Transverse colon (tissue), 4 donors: ENCODE measurements at places on chromosomes 5 and 9.
A peak's percentile ranks its signal among the peaks of the same experiment; 100 is the strongest.

- no peak for DNase-seq
- H3K36me3 ChIP-seq = no peaks in the 10 kb centered on the region
- H3K27me3 ChIP-seq = no peaks in the 10 kb centered on the region
- H3K4me1 ChIP-seq = no peaks in the 10 kb centered on the region
- H3K27ac ChIP-seq = no peak overlapping the region
Observed at GRCh38 chr5:155254399-155254798, 240.8 kb downstream of the KIF4B start.

- H3K4me1 ChIP-seq = no peaks in the 10 kb centered on the region
- no peak overlapping the region for H3K27ac ChIP-seq
- peaks cover 61% of the 10 kb centered on the region for H3K27me3 ChIP-seq
- H3K36me3 ChIP-seq = no peaks in the 10 kb centered on the region
- no peak overlapping the region for H3K4me3 ChIP-seq
Observed at GRCh38 chr5:1661311-1661710, 137.6 kb upstream of the LPCAT1 start.

GRCh38 chr9:122777935-122778627 is 10.7 kb upstream of the OR5C1 start:
- no peaks in the 10 kb centered on the region for H3K36me3 ChIP-seq
- no peaks in the 10 kb centered on the region for H3K27me3 ChIP-seq
- H3K27ac ChIP-seq = no peak overlapping the region
- H3K4me1 ChIP-seq = no peaks in the 10 kb centered on the region
- DNase-seq = no peak

GRCh38 chr5:94983861-94984535 is 300.9 kb downstream of the MCTP1 start:
- H3K36me3 ChIP-seq = no peaks in the 10 kb centered on the region
- no peak overlapping the region for H3K27ac ChIP-seq
- no peaks in the 10 kb centered on the region for H3K4me1 ChIP-seq

- peaks cover 6% of the 10 kb centered on the region for H3K4me1 ChIP-seq
- peak overlapping the region; percentile 56 for H3K4me3 ChIP-seq
- peak overlapping the region; percentile 54 for H3K27ac ChIP-seq
- H3K27me3 ChIP-seq = no peaks in the 10 kb centered on the region
Observed at GRCh38 chr5:1594357-1595106, 70.8 kb upstream of the LPCAT1 start.

- H3K27ac ChIP-seq = no peak overlapping the region
- no peak for DNase-seq
- no peaks in the 10 kb centered on the region for H3K4me1 ChIP-seq
- no peaks in the 10 kb centered on the region for H3K36me3 ChIP-seq
- H3K27me3 ChIP-seq = no peaks in the 10 kb centered on the region
- H3K4me3 ChIP-seq = no peak overlapping the region
Observed at GRCh38 chr9:107707428-107707837, 217.9 kb upstream of the KLF4 start.

GRCh38 chr5:142680605-142681259 is 5.2 kb downstream of the FGF1 start:
- peaks cover 16% of the 10 kb centered on the region for H3K4me1 ChIP-seq
- peak; percentile 59 for DNase-seq
- no peak overlapping the region for H3K4me3 ChIP-seq
- H3K36me3 ChIP-seq = no peaks in the 10 kb centered on the region
- H3K27ac ChIP-seq = no peak overlapping the region
- no peaks in the 10 kb centered on the region for H3K27me3 ChIP-seq

GRCh38 chr5:180636403-180637075 is 12.9 kb downstream of the FLT4 start:
- no peak for DNase-seq
- no peak overlapping the region for H3K4me3 ChIP-seq
- no peak overlapping the region for H3K27ac ChIP-seq
- H3K27me3 ChIP-seq = no peaks in the 10 kb centered on the region
- H3K36me3 ChIP-seq = no peaks in the 10 kb centered on the region
- no peaks in the 10 kb centered on the region for H3K4me1 ChIP-seq

DNA sequence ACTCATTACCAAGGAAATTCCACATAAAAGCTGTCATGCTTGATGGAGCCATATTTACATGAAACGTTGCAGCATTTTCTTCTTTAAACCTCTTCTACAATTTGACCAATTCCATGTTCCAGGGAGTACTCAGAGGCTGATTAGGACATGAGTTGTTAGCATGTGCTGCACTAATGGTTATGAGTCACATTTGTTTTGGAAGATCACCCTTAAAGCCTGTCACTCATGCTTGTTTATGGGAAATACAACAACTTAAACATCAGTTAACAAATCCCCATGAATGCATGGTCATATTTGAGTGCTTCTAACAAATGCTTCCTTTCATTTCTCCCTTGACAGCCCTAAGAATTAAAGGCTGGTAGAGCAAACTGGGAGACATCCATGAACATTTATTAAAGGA is 156.1 kb downstream of the GHR start:
- H3K36me3 ChIP-seq = no peaks in the 10 kb centered on the region
- no peaks in the 10 kb centered on the region for H3K27me3 ChIP-seq
- no peak overlapping the region for H3K27ac ChIP-seq
- no peak overlapping the region for H3K4me3 ChIP-seq

- H3K27me3 ChIP-seq = no peaks in the 10 kb centered on the region
- H3K4me3 ChIP-seq = no peak overlapping the region
- H3K36me3 ChIP-seq = no peaks in the 10 kb centered on the region
- DNase-seq = no peak
Observed at GRCh38 chr5:84231433-84231832, 153.2 kb downstream of the EDIL3 start.

- peaks cover 36% of the 10 kb centered on the region for H3K4me1 ChIP-seq
- H3K4me3 ChIP-seq = no peak overlapping the region
- DNase-seq = no peak
- H3K36me3 ChIP-seq = no peaks in the 10 kb centered on the region
Observed at GRCh38 chr5:6722015-6722414, 8.8 kb downstream of the TENT4A start.

DNA sequence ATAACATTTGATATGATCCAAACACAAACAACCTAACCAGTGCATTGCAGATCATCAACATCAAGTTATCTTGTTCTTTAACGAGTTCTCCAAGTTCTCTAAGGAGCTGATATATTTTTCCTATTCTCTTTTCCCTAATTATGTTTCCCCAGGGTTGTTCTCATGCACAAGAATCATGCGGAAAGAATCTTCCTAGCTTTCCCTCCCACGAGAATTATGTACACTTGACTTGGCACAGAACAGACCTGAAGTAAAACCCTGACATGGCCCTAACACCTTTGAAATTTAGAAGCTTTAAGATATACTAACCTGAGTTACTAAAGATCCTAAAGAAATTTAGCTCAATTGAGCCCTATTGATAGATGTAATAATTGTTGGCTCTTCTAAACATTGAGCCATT is 110.7 kb upstream of the FST start:
- no peak overlapping the region for H3K27ac ChIP-seq
- no peaks in the 10 kb centered on the region for H3K36me3 ChIP-seq
- H3K4me1 ChIP-seq = no peaks in the 10 kb centered on the region
- no peak for DNase-seq
- H3K27me3 ChIP-seq = no peaks in the 10 kb centered on the region

DNA sequence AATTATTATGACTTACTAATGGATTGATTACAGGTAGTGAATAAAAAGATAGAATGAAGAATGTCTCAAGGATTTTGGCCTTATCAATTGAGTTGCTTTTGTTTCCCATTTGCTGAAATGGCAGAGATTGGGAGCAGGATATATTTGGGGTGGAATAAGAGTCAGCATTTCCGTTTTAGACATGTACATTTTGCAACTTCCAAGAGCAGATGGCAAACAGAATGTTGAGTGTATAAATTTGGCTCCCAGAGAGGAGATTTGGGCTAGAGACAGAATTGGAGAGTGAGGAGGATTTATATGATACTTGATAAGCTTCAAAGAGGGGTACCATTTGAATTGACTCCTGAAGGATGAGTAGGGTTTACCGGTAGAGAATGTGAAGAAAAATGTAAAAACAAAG is 437.9 kb upstream of the PAPPA start:
- no peak overlapping the region for H3K27ac ChIP-seq
- H3K36me3 ChIP-seq = no peaks in the 10 kb centered on the region
- DNase-seq = no peak
- H3K4me3 ChIP-seq = no peak overlapping the region

- H3K27ac ChIP-seq = no peak overlapping the region
- no peak overlapping the region for H3K4me3 ChIP-seq
- DNase-seq = no peak
- no peaks in the 10 kb centered on the region for H3K4me1 ChIP-seq
Observed at GRCh38 chr5:120256376-120256775, 207.7 kb upstream of the PRR16 start.

- H3K4me1 ChIP-seq = peaks cover 19% of the 10 kb centered on the region
- H3K36me3 ChIP-seq = no peaks in the 10 kb centered on the region
- no peaks in the 10 kb centered on the region for H3K27me3 ChIP-seq
- H3K27ac ChIP-seq = peak overlapping the region; percentile 76
Observed at GRCh38 chr9:72477930-72478518, 43.4 kb upstream of the TMC1 start.
